ENCODE measurements at places on chromosomes 3 and 15.

- DNase-seq, result no peak
These were observed 382.3 kb upstream of the SEMA6D start for GRCh38 chr15:47334805-47335535.

DNA sequence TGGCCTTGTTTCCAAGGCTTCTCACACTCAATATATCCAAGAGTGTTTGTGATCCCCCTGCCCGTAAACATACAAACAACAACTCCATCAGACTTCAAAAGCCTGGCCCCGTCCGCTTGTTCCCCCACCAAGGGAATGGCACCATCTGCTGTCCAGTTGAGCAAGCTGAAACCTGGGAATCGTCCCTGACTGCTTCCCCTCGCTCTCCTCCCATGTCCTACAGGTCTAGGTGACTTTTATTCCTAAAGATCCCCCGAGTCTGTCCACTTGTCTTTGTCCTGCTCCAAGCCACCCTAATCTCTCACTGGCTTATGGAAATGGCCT lies 27.9 kb upstream of the FAM174B start:
- DNase-seq, result no peak

- DNase-seq, result no peak
These were observed 7.3 kb upstream of the CFAP91 start for GRCh38 chr3:119695480-119695879.

- DNase-seq, result no peak
These were observed 36.2 kb downstream of the CBLB start for GRCh38 chr3:105832644-105833043.

DNA sequence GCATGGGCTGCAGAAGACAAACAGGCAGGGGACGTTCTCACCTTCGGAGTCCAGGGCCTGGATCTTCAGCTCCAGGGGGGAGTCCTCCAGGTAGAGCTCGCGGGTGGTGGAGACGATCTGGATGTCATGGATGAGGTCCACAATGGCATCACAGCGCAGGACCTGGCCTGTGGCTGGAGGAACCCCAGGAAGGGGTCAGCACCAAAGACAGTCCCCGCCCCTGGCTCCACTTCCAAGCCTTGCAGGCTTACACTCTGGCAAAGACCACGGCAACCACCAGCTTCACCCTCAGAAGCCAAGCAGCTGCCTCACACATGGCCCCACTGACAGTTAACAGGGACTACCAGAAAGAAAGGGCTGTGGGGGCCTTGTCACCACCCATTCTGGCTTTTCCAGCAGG lies 22.8 kb downstream of the NUP210 start:
- DNase-seq, result no peak

DNA sequence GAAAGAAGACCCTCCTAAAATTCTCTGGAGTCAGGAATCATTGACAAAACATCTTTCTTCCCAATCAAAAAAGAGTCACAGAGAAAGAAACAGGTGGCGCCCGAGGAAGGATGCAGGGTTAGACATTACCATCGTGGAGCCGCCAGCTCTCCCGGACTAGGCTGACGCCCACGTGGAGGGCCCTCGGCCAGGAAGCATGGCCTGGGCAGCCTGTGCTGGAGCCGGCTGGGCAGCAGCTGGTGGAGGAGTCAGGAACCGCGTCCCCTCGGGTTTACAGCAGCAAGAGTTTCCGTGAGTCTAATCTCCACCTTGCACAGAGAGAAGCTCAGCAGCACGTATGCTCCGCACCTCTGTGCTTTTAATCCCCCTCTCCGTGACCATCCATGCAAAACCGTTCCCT lies 533.7 kb upstream of the ATP11B start:
- DNase-seq, result no peak
